Thymus (tissue), 14 donors: ENCODE measurements at places on chromosomes 2 and 18. TPM values are rescaled to one million over a fixed set of nuclear protein-coding genes. Genes with fewer than 3 reads are reported as not detected.
A peak's percentile ranks its signal among the peaks of the same experiment; 100 is the strongest.

GRCh38 chr2:218839430-218839829 is 7.8 kb upstream of the PRKAG3 start:
- no peak for DNase-seq

Gene ABCG5
- total RNA-seq, result not detected

Gene HOXD12
- not detected for total RNA-seq

Gene TM4SF20
- 0.09 TPM for total RNA-seq

DNA sequence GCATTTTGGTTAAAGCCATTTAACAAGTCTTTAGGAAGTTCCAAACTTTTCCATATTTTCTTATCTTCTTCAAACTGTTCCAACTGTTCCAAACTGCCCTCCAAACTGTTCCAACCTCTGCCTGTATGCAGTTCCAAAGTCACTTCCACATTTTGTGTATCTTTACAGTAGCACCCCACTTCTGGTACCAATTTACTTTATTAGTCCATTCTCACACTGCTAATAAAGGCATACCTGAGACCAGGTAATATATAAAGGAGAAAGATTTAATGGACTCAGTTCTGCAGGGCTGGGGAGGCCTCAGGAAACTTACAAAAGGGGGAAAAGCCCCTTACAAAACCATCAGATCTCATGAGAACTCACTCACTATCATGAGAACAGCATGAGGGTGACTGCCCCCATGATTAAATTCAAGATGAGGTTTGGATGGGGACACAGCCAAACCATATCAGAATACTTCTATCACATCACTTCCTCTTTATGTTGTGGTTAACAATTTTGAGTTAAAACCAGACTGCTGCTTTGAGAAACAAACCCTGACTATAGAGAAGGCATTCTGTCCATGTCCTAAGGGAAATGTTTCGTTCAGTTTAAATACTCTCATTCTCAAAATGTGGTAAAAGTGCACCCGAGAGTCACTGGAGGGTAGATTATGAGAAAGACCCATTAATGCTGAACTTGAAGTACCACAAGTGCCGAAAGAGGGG is 11.0 kb downstream of the IL18R1 start:
- no peak for DNase-seq

Gene ACP1
- total RNA-seq, result 99.2 TPM

- no peak for DNase-seq
Measured at GRCh38 chr18:68316636-68317035, 398.3 kb downstream of the TMX3 start.

GRCh38 chr2:9979977-9980376 is 28.5 kb downstream of the GRHL1 start:
- DNase-seq, result peak; percentile 24

DNA sequence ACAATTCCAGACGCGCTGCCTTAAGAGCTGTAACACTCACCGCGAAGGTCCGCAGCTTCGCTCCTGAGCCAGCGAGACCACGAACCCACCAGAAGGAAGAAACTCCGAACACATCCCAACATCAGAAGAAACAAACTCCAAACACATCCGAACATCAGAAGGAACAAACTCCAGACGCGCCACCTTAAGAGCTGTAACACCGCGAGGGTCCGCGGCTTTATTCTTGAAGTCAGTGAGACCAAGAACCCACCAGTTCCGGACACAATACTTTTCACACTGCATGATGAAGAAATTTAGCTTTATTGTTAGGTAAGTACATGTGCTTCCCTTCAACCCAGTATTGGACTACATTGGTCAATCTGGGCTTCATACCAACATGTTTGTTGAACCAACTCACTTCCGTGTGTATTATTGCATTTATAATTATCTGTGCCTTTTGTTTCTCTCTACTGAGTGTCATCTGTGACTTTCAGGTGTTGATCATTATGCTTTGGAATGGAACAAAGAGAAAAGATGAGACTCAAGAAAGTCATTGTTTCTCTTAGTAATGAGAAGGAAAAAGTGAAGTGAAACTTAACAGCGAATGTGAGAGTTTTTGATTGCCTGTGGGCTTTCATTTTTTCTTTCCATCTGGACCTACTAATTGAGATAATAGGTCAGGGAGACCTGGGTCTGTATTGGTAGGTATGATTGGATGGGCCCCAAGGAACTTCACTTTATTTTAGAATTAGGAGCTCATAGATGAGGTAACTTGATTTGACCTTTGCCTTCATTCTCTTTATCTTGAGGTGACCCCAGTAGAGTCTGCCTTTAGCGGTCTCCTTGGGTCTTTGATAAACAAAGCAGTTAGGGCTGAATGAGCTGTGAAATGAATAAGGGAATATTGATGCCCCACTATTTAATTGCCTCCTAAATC is 76.1 kb upstream of the CAVIN2 start:
- no peak for DNase-seq

- DNase-seq, result no peak
Measured at GRCh38 chr18:42028247-42028832, 73.3 kb downstream of the PIK3C3 start.

- no peak for DNase-seq
Measured at GRCh38 chr2:31980674-31981356, 30.0 kb downstream of the MEMO1 start.

GRCh38 chr2:197777823-197778407 is 7.2 kb downstream of the BOLL start:
- peak; percentile 47 for DNase-seq

DNA sequence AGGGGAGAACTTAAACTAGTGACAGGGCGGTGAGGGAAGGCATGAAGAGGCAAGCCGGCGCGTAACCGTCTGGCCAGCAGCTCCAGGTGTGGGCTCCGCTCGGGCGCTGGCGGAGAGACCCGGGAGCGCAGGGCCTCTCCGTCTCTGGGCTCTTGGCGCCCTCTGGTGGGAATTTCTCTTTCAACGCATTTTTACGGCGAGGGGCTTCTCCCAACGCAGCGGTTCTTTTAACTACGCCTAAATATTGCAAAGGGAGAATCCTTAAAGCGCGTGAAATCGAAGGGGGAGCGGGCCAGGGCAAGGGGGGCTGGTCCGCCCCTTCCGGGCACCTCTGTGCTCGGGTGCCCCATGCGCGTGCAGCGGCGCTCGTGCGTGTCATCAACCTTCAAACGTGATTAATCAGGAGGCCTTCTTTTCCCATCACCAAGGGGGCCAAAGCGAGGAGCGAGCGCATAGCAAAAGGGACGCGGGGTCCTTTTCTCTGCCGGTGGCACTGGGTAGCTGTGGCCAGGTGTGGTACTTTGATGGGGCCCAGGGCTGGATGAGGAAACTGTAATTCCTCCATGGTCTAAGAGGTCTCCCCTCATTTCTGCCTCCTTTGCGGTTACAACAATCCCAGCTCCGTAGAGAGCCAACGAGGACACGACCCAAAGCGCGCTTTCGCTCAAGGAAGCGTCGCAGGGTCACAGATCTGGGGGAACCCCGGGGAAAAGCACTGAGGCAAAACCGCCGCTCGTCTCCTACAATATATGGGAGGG is 762 bp upstream of the GAD1 start:
- peak; percentile 63 for DNase-seq

DNA sequence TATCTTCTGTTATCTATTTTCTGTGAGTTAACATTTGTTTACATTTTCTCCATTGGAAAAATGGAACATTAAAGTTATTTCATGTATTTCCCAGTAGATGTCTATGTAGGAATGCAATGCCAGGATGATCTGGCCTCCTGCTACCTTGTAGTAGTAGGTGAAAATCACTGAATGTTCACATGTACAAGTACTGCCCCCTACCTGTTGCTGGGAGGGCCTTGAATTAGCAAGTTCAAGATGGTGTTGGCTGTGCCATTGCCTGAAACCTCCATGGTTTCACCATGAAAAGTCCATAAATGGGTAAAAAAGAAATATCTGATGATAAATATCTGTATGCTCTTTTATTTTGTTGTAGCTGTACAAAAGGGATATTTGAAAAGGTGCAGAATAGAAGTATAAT is 30.7 kb downstream of the XRCC5 start:
- no peak for DNase-seq

- DNase-seq, result no peak
Measured at GRCh38 chr2:181779288-181780021, 99.1 kb upstream of the NEUROD1 start.

- DNase-seq, result no peak
Measured at GRCh38 chr2:96967436-96967835, 18.9 kb downstream of the FAM178B start.
